ENCODE measurements at places on chromosomes 5 and 9.
A peak's percentile ranks its signal among the peaks of the same experiment; 100 is the strongest.

DNA sequence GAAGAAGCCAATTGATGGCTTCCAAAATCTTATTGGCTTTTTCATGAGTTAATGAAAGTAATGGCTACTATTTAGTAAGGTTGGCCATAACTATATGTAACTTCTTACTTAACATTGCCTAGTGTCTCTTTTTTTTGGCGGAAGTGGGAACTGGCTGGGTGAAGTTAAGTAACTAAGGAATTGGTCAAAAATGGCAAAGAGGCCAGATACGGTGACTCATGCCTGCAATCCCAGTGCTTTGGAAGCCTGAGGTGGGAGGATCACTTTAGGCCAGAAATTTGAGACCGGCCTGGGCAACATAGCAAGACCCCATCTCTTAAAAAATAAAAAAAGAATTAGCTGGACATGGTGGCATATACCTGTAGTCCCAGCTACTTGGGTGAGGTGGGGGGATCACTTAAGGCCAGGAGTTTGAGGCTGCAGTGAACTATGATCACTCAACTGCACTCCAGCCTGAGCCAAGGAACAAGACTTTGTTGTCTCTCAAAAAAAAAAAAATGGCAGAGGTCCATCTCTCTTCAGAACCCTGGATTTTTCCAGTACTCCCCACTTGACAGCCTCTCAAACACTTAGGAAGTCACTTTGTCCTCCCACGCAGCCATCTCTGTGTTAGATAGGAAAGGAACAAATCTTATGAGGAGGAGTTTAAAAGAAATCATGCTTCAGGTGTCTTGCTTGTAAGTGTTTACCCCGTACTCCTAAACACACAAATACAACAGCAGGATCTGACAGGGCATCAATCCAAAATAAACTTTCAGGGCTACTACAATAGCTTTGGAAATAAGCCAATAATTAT is 75.7 kb downstream of the TEK start:
- no peak for DNase-seq

DNA sequence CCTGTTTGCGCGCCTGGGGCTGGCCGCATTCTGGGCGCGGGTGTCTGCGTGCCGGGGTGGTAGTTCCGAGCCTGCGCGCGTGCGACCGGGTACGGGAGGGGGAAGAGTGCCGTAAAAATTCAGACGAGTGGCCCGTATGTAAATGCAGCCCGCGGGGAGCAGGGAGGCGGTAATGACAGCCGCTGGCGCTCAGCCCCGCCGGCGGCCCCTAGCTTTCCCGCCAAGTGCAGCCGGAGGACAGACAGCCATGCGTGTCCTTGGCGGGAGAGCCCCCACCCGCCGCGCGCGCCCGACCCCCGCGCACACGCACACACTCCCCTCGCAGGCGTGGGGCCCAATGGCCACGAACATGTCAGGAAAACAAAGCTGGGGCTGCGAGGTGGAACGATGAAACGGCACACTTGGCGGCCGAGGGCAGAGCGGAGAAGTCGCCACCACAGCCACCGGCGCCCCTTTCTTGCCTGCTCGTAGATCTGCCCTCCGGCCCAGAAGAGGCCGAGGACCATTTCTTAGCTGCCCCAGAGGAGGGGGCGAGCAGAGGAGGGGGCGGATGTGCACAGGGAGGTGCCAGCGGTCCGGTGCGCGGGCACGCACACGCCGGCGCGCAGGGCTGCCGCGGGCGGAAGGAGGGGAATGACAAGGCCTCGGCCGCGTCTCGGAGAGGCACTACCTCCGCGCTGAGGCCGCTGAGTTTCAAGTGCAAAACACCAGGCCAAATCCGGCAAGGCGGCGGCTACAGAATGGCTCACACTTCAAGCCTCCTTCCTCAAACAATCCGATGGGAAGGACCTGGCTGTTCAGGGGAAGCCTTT is 208.4 kb downstream of the MEF2C start:
- no peak for DNase-seq

DNA sequence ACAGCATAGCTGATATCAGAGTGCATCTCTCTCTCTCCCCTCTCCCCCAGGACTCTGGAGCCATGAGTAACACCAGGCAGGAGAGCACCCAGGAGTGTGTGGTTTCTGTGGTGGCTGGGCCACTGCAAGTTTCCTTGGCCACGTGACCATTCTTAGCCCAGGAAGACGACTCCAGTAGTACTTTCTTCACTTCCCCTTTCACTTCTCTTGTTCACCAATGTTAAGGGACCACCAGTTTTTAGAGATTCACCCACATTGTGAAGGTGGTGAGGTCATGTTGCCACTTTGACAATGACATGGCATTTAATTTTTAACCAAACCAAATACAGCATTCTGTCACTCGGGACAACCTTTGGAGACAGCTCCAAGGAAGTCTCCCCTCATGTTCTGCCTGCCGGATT is 17.9 kb upstream of the DAPK1 start:
- DNase-seq = peak; percentile 18

DNA sequence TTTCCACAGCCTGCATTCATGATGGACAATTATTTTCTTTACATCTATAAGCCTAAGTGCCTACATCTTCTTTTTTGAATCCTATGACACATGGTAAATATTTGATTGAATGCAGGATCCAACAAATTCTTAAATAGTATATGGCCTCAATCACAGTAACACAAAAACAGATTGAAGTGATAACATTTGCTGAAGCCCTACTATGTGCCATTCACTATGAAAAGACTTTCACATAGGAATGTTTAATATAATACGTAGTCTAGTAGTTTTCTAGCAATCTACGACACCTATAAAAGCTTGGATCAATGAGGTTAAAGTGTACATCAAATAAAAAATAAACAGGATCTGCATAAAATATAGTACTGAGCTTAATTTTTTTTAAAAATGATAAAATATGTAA is 231.0 kb downstream of the AP3B1 start:
- no peak for DNase-seq
